Adipocyte (in vitro differentiated cells): ENCODE measurements at places on chromosomes 3 and 15.
A peak's percentile ranks its signal among the peaks of the same experiment; 100 is the strongest.

GRCh38 chr3:17747890-17748247 lies 5.4 kb upstream of the TBC1D5 start:
- no peak for DNase-seq

- no peak for DNase-seq
Measured at GRCh38 chr3:165555785-165556184, 281.4 kb downstream of the BCHE start.

DNA sequence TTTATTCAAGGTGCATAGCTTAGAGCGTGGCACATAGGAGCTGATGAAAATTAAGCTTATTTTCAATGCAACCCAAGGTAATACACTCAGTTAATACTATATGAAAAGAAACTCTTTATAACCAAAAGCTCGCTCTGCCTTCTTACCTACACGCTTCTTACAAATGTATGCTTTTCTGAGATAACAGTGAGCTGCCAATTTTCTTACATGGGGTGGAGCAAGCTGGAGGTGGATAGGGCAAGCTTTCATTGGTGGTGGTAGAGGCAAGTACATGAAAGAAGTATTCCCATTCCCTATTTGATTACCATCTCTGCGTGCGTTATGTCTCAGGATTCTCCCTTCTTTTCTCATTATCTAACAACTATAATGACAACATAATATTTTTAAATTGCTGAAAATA lies 8.9 kb downstream of the DZIP3 start:
- no peak for DNase-seq

DNA sequence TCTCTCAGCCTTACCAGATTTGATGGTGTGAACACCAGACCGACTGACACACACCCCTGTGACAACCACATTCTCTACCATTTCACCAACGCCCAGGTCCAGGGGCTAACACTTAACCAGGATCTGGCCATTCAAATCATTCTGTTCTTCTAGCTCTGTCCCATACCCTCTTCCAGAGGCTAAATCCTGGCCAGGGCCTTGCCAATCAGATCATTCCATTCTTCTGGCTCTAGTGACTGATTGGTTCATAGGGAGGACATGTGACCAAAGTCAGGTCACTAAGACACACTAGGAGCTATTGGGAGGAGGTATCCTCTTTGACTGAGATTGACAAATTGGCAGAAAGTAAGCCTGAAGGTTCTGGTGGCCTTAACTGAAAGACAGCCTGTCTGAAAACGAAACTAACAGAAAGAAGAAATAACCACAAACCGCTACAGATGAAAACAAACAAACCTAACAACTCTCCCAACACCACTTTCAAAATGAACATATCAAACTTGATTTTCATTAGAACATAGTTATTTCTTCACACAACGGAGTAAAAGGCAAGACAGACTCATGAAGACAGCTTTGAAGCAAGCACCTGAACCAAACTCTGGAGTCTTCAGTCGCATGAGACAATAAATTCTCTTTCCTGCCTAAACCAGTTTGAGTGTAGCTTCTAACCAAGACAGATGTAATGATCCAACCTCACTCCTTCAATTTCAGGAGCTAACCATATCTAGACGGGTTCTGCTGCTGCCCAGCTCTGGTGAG lies 68.5 kb downstream of the TRANK1 start:
- no peak for DNase-seq

DNA sequence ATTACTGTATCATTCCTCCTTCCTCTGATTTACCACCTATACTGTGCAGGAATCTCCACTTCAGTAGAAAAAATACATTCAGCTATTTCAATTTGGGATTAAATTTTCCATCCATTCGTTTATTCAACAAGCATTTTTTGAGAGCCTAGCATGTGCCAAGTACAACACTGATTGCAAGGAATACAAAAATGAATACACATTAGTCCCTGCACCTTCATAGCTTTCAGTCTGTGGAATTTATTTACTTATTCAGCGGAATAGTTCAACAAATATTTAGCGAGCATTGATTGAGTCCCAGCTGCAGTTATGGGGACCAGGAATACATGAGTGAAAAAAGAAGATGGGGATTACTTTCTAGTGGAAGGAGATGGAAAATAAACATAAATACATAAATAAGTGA lies 606.8 kb upstream of the TBL1XR1 start:
- no peak for DNase-seq

GRCh38 chr3:114718071-114718897 lies 424.5 kb downstream of the TIGIT start:
- DNase-seq, result no peak

DNA sequence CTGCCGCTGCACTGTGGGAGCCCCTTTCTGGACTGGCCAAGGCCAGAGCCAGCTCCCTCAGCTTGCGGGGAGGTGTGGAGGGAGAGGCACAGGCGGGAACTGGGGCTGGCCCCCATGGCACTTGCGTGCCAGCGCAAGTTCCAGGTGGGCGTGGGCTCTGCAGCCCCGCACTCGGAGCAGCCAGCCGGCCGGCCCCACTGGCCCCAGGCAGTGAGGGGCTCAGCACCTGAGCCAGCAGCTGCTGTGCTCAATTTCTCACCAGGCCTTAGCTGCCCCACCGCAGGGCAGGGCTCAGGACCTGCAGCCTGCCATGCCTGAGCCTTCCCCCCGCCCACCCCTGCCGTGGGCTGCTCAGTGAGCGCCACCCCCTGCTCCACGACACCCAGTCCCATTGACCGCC lies 4.6 kb upstream of the GPR156 start:
- no peak for DNase-seq

DNA sequence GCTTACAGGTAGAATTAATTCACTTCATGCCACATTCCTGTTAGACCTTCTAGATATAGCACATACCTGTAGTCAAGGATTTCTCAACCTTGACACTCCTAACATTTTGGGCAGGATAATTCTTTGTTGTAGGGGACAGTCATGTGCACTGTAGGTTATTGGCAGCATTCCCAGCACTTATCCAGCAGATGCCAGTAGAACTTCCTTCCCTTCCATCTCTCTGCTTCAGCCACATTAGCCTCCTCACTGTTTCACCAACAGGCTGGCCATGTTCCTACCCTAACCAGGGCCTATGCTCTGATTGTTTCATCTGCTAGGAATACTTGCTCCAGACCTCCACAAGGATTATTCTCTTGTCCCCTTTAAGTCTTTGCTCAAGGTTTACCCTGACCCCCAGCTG lies 68.0 kb upstream of the STAC start:
- no peak for DNase-seq

- DNase-seq, result peak; percentile 3
Measured at GRCh38 chr15:45919806-45920205, 285.0 kb downstream of the SQOR start.

- no peak for DNase-seq
Measured at GRCh38 chr3:128152419-128153155, 694 bp upstream of the EEFSEC start.
